Cardiac septum (tissue), 1 donor: ENCODE measurements at places on chromosomes 3 and 15. TPM values are rescaled to one million over a fixed set of nuclear protein-coding genes. Genes with fewer than 3 reads are reported as not detected.
A peak's percentile ranks its signal among the peaks of the same experiment; 100 is the strongest.

The SLC35G2 gene
- total RNA-seq, result 4.7 TPM

The CLDN1 gene
- total RNA-seq, result 0.57 TPM

DNA sequence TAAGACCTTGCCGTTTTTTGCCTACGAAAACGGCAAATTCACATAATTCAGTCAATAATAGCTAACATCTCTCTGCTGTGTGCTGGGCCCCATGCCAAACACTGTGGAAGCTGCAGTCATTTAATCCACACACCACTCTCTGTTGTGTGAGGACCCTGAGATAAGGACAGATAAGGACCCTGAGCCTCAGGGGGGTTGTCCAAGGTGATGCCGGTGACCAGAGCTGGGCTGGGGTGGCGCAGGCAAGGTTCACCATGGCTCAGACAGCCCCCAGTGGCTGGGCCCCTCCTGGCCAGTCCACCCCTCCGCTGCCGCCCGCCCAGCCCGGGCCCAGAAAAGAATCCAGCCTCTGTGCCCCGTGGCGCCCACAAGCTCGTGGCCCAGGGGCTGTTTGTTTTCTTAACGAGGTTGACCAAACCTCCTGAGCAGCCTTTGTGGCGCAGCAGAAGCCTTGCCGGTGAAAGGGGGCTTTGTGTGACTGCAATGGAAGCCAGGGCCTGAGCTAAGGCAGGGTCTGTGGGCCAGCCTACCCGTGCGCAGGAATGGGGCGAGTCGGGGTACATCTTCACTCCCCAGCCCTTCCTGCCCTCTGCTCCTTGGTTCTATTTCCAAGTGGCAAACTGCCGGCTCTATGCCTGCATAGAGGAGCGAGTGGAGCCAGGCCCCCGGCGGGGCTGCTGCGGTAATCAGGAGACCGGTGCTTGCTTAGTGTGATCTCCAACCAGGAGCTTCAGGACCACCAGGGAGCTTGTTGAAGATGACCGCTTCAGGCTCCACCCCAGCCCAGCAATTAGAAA lies 4.4 kb upstream of the SNX22 start:
- no peak for DNase-seq

GRCh38 chr15:43274136-43274535 lies 7.4 kb upstream of the TGM5 start:
- DNase-seq, result peak; percentile 87

GRCh38 chr15:83871808-83872559 lies 218.1 kb downstream of the ADAMTSL3 start:
- DNase-seq, result no peak

DNA sequence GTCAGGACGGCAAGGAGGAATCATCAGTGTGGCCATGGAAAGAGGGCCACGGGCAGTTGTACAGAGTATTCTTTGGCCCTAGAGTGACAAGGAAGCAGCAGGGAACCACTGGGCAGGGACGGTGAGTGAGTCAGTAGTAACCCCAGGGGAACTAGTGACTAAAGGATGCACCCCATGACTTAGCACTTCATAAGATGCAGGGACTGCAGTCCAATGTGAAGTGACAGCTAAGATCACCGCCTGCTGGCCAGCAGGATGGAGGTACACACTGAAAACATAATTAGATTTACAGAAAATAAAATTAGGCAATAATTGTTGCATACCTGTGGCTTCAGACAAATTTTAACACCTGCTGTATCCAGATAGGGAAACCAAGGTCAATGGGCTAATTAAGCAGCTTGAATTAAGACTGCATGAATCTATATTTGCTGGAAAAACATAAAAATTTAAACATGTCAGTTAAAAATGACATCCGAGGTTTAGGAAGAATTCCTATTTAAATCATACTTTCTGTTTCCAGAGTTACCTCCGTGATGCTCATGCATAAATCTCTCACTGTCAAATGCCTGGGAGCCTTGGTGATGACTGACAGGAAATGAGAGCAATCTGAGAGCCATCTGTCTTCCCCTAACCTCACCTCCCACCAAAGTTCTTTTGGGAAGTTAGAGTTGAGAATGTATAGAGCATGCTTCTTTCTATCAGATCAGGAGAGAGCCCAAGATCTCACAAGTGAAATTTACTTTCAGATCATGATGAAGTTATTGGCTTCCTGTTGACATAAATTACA lies 56.5 kb downstream of the DCLK3 start:
- no peak for DNase-seq

- DNase-seq, result no peak
Observed at GRCh38 chr15:84975871-84976351, 5.7 kb upstream of the PDE8A start.

GRCh38 chr3:39755100-39755499 lies 54.3 kb upstream of the MYRIP start:
- DNase-seq, result no peak

- no peak for DNase-seq
Observed at GRCh38 chr3:45816544-45816943, 20.2 kb upstream of the SLC6A20 start.
